ENCODE measurements at places on chromosomes 6 and 20.

DNA sequence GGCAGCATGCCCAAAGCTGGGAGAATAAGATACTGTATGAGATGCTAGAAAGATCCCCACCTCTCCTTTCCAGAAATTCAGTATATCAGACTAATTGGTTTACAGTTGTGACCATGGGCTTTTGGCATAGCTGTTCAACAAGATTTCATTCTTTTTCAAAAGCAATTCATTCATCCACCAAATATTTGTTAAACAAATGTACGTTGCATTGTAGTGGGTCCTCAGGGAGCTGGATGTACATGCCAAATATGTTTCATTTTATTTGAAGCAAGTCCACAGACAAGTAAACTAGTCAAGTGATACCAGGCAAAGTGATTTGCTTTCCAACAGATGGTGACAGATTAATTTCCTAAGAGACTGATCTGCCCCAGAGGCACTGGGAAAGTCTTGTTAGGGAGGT is 85.8 kb upstream of the ESR1 start:
- DNase-seq: no peak

DNA sequence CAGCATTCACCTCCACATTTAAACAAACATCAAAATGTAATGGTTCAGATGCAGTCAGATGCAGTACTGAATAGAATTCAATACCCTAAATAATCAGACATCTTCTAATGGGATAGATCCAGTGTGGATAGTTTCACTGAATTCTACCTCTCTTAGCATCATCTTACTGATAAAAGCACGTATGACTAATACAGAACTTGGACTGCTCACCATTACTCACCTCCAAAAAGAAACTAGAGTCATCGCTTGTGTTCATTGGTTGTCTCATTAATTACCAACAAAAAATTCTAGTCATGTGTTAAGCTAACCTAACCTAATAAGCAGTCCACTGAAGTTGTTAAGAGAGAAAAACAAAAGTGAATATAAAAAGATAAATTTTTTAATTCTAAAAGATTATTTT is 165.9 kb upstream of the IRAK1BP1 start:
- no peak for DNase-seq

DNA sequence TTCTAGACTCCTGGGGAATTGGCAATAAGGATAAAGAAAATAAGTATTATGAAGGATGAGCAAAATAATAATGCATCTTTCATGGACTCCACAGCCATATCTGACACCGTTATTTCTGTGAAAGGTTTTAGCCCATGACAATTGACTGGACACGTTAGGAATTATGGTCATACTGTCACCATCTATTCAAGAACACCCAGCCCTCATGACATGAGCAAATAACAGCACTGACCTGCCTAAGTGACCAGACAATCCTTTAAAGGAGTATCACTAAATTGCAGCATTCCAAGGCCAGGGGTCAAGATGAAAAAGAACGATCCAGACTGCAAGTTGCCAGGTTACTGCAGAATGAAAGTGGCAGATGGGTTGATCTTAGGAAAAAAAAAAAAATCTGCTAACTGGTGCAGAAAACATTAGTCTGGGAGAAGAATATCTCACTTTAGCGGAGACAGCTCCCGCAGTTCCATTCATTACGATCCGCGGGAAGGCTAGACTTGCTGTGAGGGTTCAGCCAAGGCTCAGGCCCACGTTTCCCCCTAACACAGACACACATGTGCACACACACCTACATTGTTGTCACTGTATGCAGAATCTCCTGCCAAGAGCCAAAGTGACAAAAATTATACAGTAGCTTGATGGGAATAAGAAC is 237.7 kb upstream of the AGPAT4 start:
- no peak for DNase-seq

DNA sequence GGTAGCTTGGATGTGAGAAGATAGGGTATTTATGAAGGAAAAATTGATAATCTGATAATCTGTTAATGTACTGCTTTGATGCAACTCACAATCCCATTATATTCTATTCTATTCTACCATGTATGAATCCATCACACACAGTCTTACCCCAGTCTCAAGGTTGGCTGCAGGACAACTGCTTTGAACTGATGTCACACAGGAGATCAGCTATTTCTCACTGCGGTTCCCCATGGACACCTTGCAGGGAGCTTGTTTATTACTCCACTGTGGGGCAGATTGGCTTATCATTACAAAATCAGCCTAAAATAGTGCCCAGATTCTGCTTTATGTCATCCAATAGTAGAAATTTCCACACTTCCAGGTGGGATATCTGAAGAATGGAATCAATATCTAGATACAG is 61.0 kb upstream of the HS3ST5 start:
- DNase-seq: no peak

- DNase-seq: no peak
These were observed 39.5 kb upstream of the THBS2 start for GRCh38 chr6:169293196-169293595.

- DNase-seq: no peak
These were observed 22.2 kb downstream of the ZNF831 start for GRCh38 chr20:59185809-59186208.

GRCh38 chr20:6566821-6567220 is 200.7 kb upstream of the BMP2 start:
- DNase-seq: peak; percentile 54

DNA sequence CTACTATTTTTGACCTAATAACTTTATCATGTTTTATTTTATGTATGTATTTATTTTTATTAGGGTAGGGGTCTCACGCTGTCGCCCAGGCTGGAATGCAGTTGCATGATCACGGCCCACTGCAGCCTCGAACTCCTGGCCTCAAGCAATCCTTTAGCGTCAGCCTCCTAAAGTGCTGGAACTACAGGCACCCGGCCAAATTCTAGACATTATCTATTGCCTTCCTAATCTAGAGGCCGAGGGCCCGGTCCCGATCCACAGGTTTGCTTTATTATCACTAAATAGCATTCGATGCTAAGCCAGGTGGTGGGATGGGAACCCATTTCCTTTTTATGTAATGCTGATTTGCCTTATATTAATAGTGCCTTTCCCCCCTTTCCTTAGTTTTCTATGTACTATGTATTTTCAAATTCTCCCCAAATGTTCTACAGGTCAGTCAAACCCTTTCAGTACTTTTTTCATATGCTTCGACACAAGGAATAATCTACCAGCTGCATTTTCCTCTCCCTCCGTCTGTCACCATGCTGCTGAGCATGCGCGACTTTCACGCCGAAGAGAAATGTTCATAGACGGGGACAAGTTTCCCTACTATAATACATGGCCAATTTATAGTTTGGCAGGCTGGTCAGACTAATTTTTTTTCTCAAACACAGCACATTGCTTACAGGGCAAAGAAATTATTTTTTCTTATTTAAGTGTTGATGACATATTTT is 6.4 kb downstream of the SERPINB6 start:
- DNase-seq: no peak

DNA sequence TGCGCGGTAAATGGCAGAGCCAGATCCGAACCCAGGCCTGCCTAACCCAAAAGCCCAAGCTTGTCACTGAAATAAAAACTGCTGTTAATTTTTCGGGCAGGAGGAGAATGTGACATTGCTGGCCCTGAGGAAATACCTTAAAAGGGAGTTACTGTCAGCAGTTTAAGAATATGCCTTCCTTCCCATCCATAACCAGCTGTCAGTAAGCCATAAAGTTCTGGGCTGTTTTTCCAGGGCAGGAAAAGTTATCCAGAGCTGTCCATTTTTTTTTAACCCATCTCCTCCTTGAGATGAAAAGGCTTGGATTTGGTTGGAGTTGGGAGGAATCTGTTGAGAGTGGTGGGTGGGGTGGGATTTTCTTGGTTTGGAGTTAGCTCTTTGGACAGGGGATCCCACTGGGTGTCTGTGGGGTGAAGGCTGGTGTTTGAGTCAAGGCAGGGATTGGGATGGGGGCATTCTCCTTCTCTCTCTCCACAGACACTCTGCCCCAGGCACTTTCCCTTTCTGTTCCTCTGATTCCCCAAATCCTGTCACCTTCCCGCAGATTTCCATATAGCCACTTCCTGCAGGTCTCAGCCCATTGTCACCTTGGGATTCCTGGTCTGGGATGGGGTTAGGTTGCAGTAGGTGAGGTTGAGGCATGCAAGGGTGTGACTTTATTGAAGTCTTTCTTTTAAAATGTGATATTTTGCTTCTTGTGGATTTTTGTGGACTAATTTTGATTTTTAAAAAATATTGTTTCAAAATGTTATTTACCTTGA is 4.3 kb upstream of the KCNG1 start:
- DNase-seq: no peak

DNA sequence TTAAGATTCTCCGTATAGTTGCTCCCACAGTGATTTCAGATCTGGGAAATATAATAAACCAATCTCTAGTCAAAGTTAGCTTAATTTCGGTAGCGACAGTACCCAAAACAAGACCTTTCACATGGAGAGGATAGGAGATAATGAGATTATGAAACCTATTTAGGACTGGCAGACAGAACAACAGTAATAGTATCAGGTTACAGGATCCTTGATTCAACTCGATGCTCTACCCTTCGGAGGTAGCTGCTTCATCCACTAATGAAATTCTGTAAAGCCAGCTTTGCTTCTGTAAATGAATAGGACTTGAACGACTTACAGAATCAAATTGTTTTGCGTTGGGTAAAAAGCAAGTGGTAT is 534 bp upstream of the AKIRIN2 start:
- no peak for DNase-seq

DNA sequence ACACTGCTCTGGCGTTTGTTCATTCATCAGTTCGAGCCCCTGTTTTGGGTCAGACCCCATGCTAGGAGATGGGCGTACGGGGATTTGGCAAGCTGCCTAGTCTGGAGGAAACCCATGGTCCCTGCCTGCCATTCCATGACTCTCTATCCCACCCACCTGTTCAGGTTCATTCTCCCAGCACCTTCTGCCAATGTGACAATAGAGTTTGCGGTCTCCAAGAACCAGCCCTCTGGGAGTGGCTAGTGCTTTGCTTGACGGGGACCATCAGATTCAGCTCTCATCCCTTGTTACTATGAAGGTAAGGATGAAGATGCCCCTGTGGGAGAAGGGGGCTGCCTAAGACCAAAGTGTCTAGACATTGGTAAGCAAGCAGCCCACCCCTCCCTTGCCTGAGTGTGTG is 345.0 kb downstream of the PTPRT start:
- no peak for DNase-seq

GRCh38 chr6:49692534-49692933 is 20.8 kb downstream of the CRISP2 start:
- DNase-seq: no peak

DNA sequence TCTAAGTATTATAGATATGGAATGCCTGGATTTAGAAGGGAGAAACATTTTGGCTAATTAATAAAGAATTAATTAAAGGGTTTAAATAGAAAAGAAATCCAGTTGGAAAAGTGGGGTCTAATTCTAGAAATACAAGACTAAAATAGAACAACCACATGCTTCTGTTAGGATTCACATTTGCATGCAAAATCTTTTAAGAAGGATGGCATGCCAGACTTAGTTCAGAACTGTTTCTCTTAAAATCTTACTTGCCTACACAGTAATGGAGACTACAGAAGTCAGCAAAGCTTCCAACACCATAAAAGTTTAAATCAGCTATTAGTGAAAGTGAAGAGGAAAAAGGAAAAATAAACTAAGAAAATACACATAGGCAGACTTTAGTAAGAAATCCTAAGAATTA is 32.7 kb upstream of the KATNA1 start:
- DNase-seq: no peak

- no peak for DNase-seq
These were observed 228.8 kb upstream of the ECI2 start for GRCh38 chr6:4364172-4364571.

DNA sequence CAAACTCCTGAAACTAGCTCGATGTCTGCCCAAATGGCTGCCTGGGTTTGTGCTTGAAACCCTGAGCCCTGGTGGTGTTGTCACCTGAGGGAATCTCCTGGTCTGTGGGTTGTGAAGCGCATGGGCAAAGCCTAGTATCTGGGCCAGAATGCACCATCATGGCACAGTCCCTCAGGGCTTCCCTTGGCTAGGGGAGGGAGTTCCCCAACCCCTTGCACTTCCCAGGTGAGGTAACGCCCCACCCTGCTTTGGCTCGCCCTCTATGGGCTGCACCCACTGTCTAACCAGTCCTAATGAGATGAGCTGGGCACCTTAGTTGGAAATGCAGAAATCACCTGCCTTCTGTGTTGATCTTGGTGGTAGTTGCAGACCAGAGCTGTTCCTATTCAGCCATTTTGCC is 152.9 kb upstream of the MAP3K7 start:
- no peak for DNase-seq

GRCh38 chr20:33832103-33832804 is 21.1 kb downstream of the CHMP4B start:
- DNase-seq: no peak

GRCh38 chr20:58308680-58309527 is 611 bp upstream of the RAB22A start:
- peak; percentile 21 for DNase-seq

DNA sequence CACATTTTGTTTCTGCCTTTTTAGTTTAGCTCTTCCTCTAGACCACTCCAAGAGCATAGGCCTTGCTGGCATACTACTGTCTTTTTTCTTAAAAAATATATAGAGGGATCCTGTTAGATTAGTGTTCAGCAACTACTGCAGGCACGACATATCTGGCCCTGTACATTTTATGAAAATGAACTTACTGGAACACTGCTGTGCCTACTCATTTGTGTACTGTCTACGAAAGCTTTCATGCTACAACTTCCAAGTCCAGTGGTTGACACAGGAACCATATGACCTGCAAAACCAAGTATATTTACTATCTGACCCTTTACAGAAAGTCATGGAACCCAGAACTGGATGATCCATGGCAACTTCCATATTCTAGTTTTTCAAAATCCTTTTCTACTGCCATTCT is 66.6 kb upstream of the SPTLC3 start:
- no peak for DNase-seq

DNA sequence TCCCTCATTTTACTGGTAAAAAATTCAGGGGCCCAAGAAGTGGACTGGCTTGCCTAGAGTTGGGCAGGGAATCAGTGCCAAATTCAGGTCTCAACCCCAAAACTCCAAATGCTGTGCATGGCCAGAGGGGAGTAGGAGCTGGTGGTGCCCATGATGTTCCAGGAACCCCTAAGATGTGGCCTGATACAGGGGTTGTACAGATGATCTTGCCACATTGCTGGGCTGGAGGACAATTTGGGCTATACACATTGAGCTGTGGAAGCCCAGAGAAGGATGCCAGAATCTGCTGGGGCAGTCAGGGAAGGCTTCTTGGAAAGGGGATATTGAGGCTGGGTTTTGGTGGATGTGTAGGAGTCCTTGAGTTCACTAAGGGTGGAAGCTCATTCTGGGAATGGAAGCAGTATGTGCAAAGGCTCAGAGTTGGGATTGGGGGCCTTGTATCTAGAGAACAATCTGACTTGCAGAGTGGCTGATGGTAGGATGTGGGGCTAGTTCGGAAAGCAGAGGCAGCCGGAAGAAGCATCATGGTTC is 38.0 kb upstream of the APCDD1L start:
- no peak for DNase-seq

GRCh38 chr6:73631849-73632248 is 21.9 kb downstream of the SLC17A5 start:
- DNase-seq: no peak

DNA sequence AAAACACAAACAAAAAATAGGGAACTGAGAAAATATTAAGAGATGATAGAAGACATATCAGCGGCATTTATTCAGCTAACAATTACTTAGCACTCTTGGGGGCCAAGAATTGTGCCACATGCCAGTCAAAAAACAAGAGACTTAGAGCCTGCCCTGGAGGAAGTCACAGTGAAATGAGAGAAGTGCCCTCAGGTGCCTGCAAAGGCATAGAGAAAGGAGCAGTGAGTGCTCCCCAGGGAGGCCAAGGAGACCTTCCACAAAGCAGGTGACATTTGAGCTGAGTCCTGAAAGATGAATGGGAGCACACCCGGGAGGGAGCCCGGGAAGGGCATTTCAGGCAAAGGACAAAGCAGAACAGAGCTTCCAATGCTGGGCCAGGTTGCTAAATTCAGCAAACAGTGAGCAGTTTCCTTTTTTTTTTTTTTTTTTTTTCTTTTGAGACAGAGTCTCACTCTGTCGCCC is 184.7 kb upstream of the JARID2 start:
- peak; percentile 50 for DNase-seq
